ENCODE measurements at places on chromosomes 7 and 10.

DNA sequence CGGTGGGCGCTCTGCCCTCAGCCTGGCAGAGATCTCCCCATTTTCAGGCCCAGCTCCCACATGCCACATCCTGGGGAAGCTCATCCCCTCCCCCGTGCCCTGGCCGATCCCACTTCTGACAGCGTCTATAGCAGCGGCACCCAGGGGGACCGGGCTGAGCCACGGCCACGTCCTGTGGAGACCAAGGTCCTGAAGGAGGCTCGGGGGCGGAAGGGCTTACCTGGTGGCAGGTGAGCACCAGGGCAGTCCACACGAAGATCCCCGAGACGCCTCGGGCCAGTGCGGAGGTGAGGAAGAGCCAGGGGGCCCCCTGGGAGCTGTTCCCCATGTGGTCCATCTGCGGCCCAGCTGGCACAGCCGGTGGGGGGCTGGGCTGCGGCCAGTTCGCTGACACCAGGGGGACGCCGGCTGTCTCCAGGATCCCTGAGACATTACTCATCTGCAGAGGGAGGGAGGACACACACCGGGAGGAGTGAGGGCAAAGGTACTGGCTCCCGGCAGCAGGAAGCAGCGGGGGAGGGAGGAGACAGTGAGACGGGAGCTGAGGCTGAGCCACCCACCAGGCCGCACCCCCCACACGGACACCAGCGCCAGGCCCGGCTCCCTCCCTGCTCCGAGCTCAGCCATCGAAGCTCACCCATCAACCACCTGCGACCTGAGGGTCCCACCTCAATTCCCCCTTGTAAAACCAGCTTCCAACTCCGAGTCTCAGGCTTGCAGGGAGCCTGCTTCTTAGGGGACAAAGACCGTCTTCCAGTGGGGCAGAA, 776 bp downstream of the TMEM184A start:
- DNase-seq, result no peak

- DNase-seq, result no peak
Observed at GRCh38 chr7:16970732-16971482, 89.1 kb upstream of the AGR3 start.

DNA sequence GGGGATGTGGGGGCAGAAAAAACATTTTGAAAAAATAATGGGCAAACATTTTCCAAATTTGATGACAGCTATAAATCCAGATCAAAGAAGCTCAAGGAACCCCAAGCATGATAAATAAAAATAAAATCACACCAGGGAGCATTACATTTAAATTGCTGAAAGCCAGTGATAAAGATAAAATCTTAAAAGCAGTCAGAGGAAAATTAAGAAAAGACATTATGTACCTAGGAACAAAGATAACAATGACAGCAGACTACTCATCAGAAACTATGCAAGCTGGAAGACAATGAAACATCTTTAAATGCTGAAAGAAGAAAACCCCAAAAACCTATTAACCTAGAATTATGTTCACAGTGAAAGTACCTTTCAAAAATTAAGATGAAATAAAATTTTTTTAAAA, 23.3 kb downstream of the NEUROG3 start:
- no peak for DNase-seq

DNA sequence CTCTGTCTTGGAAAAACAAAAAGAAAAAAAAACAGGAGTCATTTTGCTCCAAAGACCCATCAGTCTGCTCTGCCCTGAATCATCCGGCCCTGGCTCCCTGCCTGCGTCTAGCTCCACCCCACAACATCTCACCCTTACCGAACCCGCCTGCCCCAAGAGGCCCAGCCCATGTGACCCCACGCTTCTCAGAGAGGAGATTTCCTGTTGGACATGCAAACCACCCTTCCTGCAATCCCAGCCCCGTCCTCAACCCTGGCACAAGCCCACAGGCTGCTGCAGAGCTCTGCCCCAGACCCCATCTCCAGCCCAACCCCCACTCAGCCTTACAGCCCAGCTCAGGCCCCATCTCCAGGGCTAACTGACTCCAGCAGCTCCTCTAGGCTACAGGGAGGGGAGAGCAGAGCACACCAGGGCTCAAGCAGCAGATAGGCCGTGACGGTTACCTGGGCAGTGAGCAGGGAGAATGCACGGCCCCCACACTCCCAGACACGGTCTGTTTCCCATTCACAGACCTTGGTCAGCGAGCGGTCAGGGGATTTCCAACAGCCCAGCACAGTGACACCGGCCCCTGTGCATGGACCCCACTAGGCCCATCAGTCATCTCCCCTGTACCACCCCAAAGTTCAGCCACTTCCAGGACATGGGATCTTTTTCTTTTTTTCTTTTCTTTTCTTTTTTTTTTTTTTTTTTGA, 69.9 kb upstream of the GTF2I start:
- no peak for DNase-seq

DNA sequence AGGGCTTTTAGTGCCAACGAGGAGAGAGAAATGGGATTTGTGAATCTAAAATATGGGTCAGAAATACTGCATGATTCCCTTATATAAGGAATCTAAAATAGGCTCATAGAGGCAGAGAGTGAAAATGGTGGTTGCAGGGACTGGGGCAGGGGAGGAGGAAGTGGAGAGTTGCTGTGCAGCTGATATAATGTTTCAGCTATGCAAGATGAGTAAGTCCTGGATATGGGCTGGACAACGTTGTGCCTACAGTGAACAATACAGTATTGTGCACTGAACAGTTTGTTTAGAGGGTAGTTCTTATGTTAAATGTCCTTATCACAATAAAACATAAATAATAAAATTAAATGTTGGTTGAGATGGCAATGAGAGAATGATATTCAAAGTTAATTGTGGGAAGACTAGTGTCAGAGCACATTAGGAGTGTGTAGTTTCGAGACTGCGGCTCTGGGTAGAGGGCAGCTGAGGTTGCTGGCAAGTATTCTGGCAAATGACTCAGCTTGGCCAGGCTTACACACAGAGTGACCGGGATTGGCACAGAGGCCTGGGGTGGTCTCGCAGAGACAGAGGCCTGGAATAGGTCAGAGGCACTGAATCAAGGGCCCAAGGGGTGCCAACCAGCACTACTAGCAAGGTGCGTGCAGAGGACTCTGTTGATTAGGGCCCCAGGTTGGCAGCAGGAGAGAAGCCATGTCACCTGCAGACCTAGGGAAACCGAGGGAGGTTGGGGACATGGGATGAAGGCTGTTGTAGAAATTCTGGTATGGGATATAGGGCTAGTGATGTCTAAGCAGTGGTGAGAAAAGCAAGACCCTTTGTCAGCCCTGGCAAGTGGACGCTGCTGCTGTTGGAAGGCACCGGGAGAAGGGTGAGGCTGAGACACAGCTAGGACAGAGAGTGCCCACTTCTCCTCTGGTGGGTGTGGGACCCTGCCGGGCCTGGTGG, 2.8 kb upstream of the DEPP1 start:
- no peak for DNase-seq

- DNase-seq, result no peak
Observed at GRCh38 chr10:30215623-30216022, 133.5 kb downstream of the MTPAP start.

DNA sequence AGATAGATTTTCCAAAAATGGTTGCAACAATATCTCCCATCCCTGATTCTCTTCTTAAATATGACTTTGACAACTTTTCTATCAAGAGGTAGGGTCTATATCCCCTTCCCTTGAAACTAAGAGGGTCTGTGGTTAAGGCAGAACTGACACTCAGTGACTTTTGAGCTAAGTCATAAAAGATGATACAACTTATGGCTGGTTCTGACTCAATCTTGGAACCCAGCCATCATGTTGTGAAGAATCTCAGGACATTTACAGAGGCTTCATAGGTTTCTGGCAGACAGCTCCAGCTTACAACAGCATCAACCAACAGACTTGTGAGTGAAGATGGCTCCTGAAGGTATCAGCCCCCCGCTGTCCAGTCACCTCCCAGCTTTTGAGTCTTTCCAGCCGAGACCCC, 203.5 kb downstream of the RNLS start:
- DNase-seq, result no peak

DNA sequence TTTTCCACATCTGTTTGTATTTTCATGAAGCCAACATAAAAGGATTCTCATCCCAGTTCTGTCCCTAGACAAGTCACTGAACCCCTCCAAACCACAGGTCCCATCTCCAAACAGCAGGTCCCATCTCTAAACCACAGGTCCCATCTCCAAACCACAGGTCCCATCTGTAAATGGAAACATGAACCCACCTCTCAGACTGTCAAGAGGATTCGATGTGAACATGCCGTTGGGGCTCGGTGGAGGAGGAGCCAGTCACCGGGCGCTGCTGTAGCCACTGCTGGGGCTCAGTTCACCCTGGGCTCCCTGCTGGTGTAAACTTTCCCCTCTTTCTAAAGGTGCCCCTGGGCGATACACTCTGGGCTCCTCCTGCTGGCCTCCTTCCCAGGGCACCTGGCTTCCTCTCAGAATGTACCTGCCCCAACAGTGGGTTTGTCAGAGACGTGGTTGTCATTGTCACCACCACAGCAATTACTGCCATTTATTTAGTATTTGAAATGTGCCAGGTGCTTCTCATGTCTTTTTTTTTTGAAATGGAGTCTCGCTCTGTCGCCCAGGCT, 13.0 kb downstream of the LHPP start:
- no peak for DNase-seq

- DNase-seq, result no peak
Observed at GRCh38 chr7:92973974-92974373, 137.6 kb upstream of the CDK6 start.

DNA sequence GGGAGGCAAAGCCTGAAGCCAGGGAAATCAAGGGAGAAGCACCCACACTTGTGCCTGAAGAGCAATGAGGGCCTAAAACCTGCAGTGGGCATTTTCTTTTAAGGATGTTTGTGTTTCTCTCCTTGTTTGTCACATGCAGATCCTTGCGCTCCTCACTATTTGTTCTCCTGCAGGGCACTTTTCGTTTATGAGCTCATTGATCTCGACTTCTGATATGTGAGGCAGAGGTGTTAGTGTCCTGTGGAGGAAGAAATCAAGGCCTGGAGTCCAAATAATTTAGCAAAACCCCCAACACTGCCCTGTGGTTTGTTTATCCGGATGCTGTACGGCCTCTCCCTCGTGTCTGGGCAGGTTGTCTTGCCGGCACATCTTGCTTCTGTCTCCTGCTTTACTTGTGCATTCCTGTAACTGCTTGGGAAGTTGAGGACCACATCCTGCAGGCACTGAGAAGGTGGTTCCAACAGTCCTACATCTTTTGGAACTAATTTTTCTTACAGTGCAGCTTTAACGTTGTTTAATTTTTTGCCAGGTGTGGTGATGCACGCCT, 13.7 kb downstream of the UBE3C start:
- DNase-seq, result no peak

DNA sequence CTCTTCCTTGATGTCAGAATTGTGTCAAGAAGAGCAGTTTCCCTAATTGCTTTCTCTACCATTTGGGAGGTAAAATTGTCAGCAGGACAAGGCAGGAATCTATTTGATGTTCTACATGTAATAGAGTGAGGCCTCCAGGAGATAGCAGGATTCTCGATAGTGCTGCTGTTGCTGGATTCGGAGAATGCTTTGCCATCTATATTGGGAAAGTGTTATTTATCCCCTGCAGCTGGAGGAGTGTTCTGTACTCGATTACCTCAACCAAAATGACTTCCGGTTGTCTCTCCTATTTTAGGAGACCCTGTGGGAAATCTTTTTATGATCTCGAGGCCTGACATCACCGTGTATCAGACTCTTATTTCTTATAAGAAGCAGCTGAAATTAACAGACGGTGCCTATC, 217.1 kb downstream of the TMEM178B start:
- no peak for DNase-seq

- DNase-seq, result no peak
Observed at GRCh38 chr7:265192-265997, 24.6 kb upstream of the FOXL3 start.

GRCh38 chr7:74216361-74216761, 6.6 kb downstream of the LAT2 start:
- DNase-seq, result no peak

DNA sequence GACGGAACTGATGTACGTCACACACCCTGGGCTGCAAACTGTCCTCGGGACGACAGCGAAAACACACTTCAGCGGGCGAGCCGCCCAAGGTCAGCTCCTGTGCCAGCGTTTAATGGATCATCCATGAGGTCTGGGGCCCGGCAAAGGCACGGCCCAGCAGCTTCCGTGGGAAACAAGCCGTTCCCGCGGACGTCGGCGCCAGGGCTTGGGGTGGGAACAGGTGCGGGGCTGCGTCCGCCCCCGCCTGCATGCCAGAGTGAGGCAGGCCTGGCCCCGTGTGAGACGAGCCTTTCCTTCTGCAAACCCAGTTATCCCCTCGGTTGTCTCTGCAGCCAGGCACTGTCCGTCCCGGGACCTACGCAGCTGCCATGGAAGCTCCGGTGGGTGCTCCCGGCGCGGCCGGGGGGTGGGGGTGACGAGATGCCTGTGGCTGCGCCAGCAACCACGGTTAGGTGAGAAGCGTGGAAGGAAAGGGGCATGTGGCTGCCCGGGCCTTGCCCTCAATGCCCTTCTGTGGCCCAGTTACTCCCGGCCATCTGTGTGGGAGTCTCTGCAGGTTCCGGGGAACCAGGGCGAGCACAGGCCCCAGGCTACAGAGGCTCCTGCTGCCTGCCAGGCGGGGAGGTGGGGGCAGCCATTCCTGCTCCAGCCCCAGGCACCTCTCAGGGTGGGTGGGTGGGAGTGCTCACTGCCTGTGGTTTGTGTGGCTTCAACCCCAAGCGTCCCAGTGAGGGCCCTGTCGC, 42.2 kb upstream of the PDGFA start:
- DNase-seq, result no peak

All from stimulated activated CD8-positive, alpha-beta memory T cell treated with anti-CD3 and anti-CD28 coated beads, Interleukin-7, amount 100 ng/mL, for 1 hour (primary cell).